ENCODE measurements at places on chromosomes 2 and 18.

- no peak for DNase-seq
Measured at GRCh38 chr2:36564377-36564930, 33.5 kb downstream of the FEZ2 start.

DNA sequence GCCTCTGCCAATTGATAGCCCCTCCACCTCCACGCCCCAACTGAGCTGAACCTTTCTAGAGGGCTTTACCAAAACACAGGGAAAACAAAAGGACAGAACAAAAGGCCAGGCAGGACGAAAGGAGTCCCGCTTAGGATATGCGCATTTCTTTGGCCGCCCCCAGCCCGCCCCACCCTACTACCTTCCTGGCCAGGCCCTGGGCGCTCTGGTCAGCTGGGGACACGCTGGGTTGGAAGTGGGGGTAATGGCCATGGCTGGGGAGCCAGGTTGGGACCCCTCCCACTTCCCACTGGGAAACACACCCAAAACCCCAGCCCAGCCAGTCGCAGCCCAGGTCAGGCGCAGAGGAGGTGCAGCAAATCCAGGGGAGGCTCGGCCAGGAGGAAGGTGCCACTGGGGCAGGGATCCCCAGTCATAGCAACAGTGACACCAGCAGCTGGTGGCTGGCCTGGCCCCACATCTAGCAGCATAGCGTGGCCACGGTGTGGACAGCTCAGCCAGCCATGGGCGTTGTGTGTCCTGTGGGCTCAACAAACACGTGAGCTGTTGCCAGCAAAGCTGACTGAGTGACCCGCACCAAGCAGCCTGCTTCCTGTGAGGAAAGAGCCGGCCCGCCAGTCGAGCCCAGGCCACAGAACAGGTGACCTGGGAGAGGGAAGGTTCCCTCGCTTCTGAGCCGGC lies 24.6 kb upstream of the B3GNT7 start:
- no peak for DNase-seq

DNA sequence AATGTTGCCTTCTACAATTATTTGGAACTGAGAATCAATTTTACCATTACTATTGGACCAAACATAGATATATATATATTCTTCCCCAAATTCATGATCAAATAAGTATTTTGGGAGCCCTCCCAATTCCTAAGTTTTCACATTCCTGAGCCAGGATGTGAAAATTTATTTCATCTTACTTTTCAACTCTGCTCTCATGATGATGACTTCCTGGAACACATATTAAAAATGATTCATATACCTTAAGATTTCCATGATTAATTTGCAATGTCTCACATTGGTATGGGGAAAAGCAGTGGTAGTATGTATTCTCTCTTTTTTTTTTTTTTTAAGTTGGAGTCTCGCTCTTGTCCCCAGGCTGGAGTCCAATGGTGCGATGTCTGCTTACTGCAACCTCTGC lies 596.1 kb upstream of the ZEB2 start:
- DNase-seq: no peak

DNA sequence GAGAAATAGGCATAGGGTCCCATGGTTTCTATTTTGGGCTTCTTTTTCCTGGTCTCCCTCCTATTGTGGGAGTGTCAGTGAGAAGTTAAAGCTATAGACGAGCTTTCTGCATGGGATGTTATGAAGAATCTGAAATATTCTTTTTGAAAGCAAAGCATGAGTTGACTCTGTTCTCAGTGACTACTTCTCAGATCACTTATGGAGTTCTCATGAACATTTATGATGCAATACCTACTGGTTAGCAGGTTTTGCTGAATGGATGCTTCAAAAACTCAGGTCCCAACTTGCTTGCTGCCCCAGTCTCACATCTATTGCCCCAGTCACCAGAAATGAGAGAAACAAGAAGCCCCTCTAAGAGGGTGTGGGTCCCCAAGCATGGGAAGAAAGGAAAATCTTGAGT lies 365.0 kb downstream of the HRH4 start:
- no peak for DNase-seq

DNA sequence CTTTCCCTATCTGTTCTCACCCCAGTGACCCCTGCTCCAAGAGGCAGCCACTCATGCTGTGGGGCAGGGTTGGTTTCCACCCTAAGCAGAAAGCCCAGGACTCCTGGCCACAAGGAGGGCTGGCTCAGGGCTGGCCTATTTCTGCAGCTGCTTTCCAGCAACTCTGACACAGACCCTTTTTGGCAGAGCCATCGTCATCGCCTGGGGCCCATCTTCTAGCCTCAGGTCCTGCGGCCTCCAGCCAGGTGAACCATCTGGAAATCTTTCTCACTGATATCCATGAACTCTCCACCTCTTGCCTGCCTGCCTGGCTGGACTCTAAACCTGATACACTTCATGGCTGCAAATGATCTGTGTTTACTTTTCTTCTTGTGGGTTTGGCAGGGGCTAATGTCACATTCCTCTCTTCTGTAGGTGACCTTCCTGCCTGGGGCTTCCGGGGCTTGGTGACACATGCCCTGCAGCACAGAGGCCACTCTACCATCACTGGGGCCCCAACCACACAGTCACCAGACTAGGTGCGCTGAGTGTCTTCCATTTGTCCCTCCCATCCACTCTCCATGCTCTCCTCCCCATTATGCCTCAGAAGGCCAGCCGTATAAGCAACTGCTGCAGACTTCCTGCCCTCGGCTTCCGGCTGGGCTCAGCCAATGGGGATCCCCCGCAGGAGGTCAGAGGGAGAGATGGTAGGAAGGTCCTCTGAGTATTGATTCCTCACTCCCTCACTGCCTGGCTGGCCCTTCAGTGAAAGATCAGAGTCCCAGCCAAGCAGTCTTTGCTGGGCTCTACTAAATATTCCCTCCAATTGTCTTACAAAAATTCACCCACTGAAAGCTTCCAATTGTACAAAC lies 9.7 kb upstream of the COPS8 start:
- no peak for DNase-seq

- no peak for DNase-seq
Measured at GRCh38 chr2:135984199-135985017, 1.0 kb downstream of the DARS1 start.

DNA sequence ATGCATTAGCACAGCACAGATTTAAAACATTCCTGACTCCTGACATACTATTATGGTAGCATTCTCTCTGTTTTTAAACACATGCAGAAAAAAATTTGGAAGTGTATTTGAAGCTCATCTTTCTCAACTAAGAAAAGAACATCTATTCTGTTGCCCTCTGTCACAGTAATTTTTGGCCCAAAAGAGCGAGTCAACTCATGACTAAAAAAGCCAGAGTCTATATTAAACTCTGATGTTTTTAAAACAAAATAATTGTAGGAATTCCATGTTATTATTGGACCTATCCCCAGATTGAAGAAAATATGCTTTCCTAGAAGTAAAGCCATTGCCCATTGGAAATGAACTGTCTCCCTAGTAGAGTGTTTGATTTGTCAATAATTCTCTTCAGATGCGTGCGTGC lies 96.7 kb downstream of the CRIM1 start:
- no peak for DNase-seq

DNA sequence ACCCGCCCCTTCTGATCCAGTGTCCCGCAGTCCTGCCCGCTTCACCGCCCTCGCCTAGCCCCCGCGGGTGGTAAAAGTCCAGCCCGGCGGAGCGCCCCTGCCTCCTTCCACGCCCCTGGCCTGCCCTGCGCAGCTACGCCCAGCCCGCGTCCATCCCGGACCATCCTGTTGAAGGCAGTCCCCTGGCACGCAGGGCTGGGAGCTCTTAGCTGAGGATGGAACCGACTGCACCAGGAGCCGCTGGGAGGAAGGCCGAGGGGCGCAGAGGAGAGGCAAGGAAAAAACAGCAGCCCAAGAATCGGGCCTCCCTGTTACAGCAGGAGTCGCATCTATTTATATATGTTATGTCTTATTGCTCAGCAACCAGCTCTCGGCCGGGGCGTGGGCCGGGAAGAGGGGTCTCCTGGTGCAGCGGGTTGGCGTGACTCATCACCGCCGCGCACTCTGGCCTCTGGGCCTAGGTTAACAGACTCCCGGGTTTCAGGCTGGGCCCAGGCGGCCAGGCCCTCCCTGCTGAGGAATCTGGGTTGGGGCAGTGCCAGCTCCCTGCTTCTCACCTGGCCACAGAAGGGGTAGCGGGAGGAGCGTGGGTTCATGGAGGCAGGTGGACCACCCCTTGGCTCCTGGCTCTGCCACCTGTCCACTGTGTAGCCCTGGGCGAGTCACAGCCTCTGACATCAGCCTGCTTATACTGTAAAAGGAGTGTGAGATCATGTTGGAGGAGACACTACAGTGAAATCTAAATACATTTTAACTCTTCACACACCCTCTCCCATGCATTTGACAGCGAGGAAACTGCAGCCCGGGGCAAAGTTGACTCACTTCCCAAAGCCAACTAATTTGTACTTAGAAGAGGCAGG lies 13.4 kb upstream of the MAP3K2 start:
- DNase-seq: no peak

GRCh38 chr2:8796878-8797550 lies 40.4 kb downstream of the KIDINS220 start:
- DNase-seq: no peak
